ENCODE measurements at places on chromosomes 11 and 22.

- no peak for DNase-seq
Measured at GRCh38 chr11:1351278-1351937, 38.3 kb upstream of the BRSK2 start.

- no peak for DNase-seq
Measured at GRCh38 chr11:68311160-68312116, 953 bp upstream of the LRP5 start.

- no peak for DNase-seq
Measured at GRCh38 chr11:5307256-5308019, 5.7 kb upstream of the OR51B4 start.

DNA sequence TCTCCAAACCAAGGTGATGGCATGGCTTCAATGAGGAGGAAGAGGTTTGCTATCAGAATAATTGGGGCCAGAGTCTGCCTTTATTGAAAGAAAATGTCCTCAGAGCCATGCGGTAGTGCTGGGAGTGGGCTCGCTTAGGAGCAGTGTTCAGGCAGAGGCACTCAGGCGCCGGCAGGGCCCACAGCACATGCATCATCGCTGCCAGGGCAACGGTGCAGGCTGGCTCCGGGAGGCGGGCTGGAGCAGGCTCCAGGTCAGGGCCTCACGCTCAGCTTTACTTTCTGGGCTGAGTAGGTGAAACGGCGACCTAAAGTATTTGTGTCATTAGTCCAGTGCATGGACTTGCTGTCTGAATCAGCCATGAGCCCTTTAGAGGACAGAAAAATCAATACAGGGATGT is 169.9 kb upstream of the CCDC90B start:
- DNase-seq: no peak

- DNase-seq: no peak
Measured at GRCh38 chr11:68503251-68503687, 42.7 kb downstream of the PPP6R3 start.

DNA sequence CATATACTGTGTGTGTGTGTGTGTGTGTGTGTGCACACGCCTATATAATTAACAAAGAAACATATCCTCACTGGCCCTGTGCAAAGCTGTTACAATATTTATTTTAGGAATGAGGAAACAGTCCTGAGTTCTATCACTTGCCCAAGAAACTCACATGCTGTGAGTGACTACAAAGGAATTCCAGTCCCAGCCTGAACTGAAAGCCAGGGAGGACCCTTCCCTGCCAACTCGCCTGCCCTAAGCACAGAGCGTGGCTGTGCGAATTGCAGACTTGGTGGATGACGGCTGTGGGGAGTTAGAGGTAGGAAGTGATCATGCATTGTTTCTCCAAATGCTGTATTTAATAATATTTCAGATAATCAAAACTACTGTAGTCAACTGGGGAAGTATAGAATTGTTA is 26.4 kb upstream of the CD5 start:
- DNase-seq: peak; percentile 35

- no peak for DNase-seq
Measured at GRCh38 chr11:48025293-48025983, 45.1 kb downstream of the PTPRJ start.

GRCh38 chr11:125663910-125664309 is 16.7 kb downstream of the ACRV1 start:
- DNase-seq: no peak

- DNase-seq: no peak
Measured at GRCh38 chr11:33062137-33062536, 22.8 kb downstream of the TCP11L1 start.

All from MCF 10A (cell line).